AG08395 (cell line): ENCODE measurements at places on chromosomes 7 and 10.

DNA sequence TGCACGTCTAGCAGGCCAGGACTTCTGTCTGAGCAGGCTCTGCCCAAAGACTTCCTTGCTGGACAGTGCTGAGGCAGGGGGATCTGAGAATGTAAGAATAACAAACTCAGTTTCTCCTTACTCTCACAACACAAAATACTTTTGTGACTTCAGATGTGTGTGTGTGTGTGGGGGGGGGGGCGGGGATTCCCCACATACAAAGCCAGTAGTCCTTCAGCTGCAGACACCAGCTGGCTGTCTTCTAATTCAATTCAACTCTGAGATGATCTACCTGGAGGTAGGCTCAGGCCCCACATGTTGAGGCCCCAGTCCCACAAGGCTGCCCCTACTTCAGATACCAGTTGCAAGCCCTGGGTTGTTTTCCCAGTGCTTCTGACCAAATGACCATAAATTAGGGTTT lies 4.7 kb upstream of the CXCL12 start:
- no peak for DNase-seq

DNA sequence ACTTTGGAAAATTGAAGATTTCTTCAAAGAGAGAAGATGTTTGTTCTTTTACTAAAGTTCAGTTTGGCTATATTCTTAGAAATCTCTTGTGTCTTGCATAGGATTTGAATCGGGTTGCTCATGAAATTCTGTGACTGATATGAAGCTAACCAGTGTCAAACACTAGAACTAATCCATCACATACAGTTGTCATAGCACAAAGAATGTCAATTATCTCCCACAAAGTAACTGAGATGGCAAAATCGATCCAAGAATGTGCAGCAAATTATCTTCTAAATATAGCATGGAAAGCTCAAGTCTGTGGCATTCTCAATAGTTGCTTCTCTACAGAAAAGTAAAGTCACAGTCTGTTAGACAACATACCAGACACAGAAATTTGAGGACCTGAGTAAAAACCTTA lies 768.1 kb upstream of the LRRN3 start:
- DNase-seq: no peak

- no peak for DNase-seq
Measured at GRCh38 chr7:108270385-108271015, 140.3 kb upstream of the LAMB4 start.

GRCh38 chr7:130294314-130294713 lies 1.4 kb downstream of the CPA4 start:
- peak; percentile 15 for DNase-seq

DNA sequence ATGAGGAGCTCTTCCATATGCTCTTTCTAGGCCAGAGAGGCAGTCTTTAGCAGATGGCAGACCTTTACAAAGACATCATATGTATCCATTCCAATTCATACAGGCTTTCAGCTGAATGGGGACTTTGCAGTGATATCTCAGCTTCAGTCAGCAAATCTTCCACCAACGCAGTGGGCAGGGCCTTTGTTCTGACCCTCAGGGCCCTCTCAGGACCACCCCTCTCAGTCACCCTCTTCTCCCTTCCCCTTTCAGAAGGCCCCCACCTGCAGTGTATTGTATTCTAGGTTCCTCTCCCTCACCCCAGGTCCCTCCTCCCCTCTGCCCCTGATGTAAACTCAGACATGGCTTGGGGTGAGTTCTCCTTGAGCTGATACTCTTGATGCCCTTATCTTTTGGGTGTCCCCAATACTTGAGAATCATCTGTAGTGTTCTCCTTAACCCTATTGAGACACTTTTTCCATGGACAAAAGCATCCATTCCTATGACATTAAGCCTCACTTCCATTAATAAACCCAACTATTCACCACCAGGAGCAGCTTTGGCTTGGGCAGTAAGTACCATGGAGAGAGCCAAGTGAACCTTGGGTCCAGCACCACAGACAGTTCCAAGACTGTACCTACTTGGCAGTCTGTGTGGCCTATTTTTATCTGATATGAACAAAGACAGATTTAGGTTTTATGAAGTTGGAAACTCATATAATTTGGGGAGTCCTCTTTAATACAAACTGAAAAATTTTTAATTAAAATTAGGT lies 62.7 kb downstream of the ADCYAP1R1 start:
- peak; percentile 60 for DNase-seq

DNA sequence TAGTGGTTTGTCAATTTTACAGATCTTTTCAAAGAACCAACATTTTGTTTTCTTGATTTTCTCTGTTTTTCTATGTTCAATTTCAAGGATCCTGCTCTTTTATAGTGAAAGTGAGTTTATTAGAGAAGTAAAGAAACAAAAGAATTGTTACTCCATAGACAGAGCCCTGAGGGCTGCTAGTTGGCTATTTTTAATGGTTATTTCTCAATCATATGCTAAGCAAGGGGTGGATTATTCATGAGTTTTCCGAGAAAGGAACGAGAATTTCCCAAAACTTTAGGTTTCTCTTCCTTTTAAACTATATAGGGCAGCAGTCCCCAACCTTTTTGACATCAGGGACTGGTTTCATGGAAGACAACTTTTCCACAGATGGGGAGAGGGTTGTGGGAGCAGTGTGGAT lies 165.0 kb downstream of the CCSER2 start:
- DNase-seq: no peak

- DNase-seq: no peak
Measured at GRCh38 chr10:82660986-82661385, 786.0 kb downstream of the NRG3 start.

DNA sequence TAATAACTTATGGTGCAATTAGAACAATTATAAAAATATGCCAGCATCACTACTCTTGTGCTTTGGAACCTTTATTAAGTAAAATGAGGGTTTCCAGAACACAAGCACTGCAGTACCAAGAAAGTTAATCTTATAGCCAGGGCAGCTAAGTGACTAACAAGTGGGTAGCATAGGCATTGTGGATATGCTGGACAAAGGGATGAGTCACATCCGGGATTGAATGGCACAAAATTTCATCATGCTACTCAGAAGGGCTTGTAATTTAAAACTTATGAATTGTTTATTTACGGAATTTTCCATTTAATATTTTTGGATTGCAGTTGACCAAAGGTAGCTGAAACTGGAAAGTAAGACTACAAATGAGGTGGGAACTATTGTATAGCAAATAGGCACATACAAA lies 250.6 kb downstream of the C7orf25 start:
- DNase-seq: peak; percentile 60

DNA sequence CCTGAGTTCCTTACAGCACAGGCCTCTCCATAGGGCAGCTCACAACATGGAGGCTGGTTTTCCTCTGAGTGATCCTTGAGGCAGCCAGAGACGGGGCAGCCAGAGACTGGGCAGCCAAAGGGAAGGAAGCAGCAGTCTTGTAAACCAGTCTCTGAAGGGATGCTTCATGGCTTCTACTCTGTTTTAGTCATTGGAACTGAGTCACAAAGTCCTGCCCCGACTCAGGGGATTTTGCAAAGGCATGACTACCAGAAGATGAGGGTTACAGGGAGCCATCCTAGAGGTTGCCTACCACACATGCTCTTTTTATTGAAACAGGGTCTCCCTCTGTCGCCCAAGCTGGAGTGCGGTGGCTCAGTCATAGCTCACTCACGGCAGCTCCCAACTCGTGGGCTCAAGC lies 44.4 kb upstream of the COMMD3 start:
- no peak for DNase-seq

DNA sequence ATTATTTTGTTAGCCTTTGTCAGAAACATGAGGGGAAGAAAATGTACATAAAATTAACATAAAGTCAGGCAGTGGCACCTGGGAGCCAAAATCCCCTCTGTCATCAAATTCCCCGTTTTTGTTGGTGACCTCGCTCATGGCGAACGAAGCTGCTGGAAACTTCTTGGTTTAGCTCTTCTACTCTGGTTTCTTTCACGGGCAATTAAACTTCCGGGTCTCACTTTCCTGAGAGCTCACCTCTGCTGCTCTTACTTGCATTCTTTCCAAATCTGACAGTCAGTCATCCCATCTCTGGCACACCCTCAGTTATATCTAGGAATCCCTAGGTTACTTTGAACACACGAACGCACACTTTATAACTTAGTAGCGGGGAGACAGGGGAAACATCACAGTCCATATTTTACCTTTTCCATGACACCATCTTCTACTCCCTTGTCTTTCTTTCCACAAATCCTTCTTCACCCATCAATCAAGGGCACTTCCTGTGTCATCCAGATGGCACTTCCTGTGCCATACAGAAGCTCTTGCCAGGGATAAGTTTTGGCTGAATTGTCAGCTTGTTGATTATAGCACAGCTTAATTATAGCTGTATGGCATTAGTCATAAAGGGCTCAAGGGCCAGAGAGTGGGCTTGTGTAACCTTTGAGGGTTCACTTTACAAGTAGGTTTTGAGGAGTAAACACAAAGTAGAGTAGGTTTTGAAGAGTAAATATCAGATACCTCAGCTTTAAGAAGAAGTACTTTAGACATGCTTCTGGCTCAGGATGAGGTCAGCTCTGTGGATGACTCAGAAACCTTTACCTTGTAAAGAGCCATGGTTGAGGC lies 105.1 kb downstream of the GATA3 start:
- DNase-seq: no peak

- no peak for DNase-seq
Measured at GRCh38 chr10:128147064-128147463, 20.8 kb upstream of the MKI67 start.

GRCh38 chr10:21579291-21579690 lies 45.3 kb downstream of the MLLT10 start:
- no peak for DNase-seq

- DNase-seq: no peak
Measured at GRCh38 chr7:80749270-80749669, 110.8 kb downstream of the CD36 start.

DNA sequence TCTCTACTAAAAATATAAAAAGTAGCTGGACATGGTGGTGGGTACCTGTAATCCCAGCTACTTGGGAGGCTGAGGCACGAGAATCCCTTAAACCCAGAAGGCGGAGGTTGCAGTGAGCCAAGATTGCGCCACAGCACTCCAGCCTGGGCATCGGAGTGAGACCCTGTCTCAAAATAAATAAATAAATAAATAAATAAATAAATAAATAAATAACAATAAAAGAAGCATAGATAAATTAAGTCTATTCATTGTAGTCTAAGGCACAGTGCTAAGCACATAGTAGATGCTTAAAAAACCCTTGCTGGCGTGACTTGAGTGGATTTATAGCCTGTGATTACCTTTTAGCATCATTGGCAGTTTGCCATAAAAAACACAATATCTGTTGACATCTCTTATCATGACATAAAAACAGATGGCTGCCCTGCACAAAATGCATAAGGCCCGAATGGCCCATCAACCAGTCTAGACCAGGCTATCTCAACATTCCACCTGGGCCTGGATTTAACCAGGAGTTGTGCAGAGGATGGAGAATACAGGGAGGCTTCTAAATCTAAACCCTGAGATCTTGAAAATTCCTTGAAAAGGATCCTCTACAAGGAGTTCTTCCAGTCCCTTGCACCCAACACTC lies 94.9 kb downstream of the PRLHR start:
- no peak for DNase-seq

- no peak for DNase-seq
Measured at GRCh38 chr7:16986755-16987154, 105.0 kb upstream of the AGR3 start.

DNA sequence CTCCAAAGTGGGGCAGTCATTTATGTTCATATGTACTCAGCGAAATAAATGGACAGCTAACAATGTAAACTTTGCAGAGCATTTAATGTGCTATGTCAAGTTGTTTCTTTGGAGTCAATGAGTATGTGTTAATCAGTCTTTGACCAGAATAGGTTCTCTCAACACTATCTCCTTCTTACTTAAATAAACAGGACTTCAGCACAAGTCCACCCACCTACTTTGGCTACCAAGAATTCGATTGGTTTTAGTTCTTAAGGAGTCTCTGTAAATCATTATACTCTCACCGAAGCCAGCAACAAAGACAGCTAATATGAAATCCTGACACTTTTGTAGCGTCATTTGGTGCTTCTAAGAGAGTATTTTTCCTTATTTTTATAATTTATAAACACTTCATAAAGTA lies 6.9 kb downstream of the WEE2 start:
- DNase-seq: no peak

GRCh38 chr10:49767752-49768151 lies 5.6 kb upstream of the OGDHL start:
- no peak for DNase-seq

DNA sequence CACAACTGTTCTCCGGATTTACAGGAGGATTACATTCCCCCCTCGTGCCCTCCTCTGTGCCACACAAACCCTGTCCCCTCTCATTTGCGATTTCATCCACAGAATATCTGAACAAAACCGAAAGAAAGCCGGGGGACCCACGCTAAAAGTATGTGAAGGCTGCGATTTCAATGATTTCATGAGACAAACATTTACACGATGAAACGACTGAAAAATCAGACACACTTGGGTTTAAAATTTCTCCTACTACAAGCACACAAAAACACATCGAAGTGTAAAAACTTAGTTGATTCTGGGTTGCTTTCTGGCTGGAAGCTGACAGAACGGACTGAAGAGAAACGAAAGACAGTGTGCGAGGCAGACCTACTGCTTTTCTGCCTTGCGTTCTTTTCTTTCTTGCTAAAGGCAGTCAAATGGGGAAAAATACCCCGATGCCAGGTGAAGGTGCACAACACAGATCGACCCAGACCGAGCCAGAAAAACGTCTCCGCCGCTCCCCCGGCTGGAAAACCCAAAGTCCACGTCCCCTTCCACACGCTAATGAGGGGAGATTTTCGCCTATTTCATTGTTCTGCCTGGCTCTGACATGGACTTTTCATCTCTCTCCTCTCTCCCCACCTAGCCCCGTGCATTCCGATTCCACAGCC lies 1.2 kb downstream of the HIPK2 start:
- peak; percentile 46 for DNase-seq

GRCh38 chr10:6055929-6056328 lies 6.2 kb downstream of the IL2RA start:
- DNase-seq: no peak

DNA sequence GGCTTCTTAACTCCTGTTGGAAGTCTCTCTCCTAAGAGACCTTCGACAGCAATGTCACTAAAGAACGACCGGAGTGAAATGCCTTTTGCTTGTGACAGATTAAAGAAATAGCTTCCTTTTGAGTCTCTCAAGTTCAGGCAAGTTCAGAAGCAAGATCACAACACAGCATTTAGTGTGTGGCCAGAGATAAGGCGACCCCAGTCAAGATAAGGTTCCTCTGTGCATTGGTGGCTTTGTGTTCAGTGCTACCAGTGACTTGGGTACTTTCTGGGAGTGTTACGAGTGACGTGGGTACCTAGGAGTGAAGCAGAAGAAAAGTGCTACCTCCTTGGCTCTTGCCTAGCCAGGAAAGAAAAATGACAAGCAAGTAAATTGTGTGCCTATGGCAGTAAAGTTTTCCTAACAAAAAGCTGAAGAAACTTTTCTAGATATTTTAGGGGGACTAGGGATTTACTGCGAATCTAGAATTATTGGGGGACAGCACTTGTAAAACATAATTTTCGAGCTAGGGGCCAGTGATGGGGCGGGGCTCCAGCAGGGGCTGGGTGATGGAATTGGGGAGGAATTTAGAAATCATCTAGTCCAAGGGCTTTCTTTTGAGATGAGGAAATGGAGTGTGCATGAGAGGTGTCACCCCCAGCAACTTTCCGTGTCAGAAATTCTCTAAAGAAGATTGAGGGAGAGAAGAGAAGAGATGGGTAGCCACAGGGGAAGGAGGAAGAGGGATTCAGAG lies 191.9 kb upstream of the LYZL2 start:
- no peak for DNase-seq
